ENCODE measurements at places on chromosomes 5 and 9.

DNA sequence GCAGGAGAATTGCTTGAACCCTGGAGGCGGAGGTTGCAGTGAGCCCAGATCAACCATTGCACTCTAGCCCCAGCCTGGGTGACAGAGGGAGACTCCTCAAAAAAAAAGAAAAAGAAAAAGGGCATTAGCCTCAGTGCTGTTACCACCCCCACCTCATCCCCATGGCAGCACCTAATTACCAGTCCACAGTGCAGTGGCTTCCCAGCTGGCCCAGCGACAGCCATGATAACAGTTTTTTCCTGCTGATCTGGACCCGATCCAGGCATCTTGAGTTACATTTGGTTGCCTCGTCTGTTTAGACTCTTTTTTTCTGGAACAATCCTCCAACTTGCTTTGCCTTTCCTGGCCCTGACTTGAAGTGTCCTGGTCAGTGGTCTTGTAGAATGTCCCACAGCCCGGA, 24.4 kb downstream of the NCS1 start:
- no peak for DNase-seq

- DNase-seq: no peak
These were observed 100.4 kb downstream of the GAPVD1 start for GRCh38 chr9:125361837-125362531.

- no peak for DNase-seq
These were observed 24.5 kb upstream of the GFPT2 start for GRCh38 chr5:180377556-180378197.

DNA sequence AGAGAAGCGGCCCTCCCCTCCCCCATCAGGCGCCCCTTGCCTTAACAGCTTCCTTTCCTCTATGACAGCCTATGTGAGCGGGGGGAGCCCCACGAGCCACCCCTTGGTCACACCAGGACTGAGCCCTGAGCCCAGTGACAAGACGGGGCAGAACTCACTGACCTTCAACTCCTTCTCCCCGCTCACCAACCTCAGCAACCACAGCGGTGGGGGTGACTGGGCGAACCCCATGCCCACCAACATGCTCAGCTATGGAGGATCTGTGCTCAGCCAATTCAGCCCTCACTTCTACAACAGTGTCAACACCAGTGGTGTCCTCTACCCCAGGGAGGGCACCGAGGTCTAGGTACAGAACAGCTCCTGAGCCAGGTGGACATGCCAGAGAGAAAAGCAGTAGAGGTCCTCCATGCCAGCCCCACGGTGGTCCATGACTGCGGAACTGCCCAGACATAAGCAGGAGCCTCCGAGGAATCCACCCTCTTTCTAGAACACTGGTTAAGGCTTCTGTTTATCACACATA, 2.6 kb downstream of the FOXI1 start:
- no peak for DNase-seq

DNA sequence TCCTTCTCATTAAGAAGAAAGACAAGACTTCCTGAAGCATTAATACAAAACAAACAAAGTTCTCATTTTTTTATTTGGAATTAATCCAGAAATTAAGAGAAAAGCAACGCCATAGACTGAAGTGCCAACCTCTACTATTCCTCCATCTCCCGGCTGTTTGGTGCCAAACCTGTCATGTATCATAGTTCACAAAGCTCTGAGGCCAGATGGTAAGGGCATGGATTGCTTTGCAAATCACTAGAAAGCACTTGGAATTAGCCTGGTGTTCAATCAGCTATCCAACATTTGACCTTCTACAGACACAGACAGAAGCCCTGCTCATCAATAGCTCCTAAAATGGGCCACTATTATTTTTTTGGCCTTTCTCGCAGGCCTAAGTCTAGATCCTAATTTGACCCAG, 33.8 kb downstream of the HTR1A start:
- no peak for DNase-seq

DNA sequence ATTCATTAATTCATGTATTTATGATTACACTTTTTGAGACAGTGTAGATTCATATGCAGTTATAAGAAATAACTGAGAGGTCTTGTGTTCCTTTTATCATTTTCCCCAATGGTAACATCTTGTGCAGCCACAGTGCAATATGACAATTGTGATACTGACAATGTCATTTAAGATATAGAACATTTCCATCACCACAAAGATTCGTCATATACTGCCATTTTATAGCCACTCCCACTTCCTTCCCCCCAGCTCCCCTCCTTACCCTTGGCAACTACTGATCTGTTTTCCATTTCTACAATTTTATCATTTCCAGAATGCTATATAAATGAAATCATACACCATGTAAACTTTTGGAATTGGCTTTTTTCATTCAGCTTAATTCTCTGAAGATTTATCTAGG, 53.8 kb downstream of the NR2F1 start:
- DNase-seq: no peak

DNA sequence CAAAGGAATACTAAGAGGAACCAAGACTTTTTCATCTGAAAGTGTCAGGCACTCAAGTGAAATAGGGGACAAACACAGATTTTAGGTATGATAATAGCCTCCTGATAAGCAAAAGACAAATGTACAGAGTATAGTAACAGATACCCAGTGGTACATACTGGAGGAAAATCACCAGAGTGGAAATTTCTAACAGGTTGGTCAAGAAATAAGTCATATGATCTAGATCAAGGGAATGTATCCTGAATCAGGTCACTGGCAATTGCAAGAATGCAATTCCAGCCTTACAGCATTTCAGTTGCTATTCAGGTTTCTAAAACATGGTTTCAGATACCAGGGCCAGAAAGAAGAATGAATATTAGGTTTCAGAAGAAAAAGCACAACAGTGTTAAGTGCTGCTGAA, 82.2 kb upstream of the SLCO6A1 start:
- no peak for DNase-seq

GRCh38 chr5:155831491-155831890, 495.5 kb upstream of the SGCD start:
- no peak for DNase-seq

DNA sequence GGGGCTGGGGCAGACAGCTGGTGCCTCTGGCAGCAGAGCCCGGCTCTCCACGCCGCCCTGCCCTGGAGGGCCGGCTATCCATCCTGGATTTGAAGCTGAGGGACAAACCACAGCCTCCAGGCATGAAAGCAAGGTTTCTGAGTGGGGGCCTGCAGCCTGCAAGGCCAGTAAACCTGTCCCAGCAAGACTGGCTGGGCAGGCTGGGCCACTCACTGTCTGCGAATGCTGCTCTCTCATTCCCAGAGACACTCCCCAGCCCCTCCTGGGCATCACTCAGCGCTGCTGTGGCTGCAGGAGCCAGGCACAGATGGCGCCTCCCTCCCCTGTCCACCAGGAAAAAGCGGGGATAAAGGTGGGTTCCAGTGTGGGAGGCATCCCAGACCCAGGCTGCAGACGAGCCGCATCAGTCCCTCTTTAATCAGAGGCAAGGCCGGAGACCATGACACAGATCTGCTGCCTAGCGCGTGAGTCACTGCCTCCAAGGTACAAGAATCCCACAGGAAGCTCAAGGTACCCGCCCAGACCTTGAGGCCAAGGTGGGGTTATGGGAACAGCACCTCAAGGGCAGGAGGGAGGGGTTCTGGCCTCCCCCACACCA, 118.0 kb downstream of the VAV2 start:
- no peak for DNase-seq

DNA sequence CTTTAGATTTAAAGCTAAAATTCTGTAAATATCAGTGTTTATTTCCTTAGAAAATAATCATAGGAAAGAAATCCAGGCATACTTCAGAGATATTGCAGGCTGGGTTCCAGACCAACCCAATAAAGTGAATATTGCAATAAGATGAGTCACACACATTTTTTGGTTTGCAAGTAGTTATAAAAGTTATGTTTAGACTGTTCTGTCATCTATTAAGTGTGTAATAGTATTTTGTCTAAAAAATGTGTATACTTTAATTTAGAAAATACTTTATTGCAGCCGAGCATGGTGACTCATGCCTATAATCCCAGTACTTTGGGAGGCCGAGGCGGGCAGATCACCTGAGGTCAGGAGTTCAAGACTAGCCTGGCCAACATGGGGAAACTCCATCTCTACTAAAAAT, 6.9 kb upstream of the RIC1 start:
- no peak for DNase-seq

DNA sequence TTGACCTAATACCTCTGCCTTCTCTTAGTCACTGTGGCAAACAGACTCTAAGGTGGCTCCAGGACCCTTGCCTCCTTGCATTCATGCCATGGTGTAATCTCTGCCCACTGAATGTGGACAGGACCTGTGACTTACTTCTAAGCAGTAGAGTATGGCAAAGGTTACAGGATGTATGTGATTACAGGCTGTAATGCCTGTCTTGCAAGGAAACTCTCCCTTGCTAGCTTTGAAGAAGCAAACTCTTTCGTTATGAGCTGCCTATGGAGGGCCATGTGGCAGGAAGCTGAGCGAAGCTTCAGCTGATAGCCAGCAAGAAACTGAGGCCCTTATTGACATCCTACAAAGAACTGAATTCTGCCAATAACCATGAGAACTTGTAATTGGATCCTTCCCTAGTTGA, 103.3 kb upstream of the HMHB1 start:
- DNase-seq: no peak

GRCh38 chr9:17402309-17402708, 176.6 kb upstream of the SH3GL2 start:
- no peak for DNase-seq

DNA sequence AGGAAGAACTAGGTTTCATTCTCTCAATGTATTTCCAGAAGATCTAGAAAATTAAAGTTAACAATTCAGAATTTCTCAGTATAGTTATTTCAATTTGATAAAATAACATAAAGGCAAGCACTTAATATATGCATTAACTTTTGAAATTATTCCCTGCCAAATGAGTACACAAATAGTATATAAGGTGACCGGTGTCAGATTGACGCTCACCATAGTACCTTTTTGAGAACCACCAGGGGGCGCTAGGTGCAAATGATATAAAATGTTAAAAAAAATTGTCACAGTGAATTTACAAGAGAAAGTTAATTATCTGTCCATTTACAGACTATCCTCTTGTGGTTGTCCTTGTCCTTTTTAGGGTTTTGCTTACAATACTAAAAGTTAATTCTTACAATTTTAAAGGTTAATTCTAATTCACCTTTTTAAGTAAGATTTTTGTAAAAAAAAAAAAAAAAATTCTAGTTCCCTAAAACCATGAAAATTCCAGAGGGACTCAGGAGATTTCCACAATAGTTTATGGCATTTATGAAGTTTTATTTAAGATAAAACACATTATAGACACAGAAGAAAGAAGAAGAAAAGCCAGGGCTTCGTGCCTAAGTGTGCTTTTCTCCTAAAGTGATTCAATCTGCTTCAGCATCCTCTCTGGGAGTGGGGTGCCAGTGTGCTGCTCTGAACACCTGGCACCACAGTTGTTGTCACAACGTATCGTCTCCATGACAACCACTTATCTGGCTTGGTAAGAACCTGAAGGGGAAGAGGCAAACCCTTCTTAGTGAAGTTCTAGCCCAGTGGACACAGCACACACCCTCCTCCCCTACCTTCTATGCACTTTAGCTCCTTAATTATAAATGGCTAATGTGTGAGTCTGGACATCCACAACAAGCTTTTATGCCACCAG, 1.7 kb downstream of the ADAMTS16 start:
- DNase-seq: peak; percentile 27

DNA sequence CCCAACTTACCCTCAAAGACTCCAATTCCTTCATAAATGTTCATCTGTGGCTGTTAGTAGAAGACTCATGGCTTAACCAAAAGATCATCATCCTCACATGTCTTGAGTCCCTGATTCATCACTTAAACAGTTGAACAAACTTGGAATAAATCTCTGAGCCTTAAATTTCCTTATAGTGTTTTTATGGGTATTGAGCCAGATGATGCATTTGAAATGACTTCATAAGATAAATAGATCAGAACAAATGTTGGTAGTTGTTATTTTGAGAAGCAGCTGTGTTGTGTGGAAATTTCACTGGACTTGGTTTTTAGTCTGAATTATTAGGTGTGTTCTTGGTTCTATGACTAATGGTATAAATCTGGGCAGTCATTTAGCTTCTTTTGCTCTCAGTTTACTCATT, 236.2 kb downstream of the NNT start:
- DNase-seq: no peak

GRCh38 chr5:90618071-90618470, 59.5 kb downstream of the ADGRV1 start:
- DNase-seq: no peak

- DNase-seq: no peak
These were observed 5.9 kb upstream of the NACC2 start for GRCh38 chr9:136100700-136101614.

DNA sequence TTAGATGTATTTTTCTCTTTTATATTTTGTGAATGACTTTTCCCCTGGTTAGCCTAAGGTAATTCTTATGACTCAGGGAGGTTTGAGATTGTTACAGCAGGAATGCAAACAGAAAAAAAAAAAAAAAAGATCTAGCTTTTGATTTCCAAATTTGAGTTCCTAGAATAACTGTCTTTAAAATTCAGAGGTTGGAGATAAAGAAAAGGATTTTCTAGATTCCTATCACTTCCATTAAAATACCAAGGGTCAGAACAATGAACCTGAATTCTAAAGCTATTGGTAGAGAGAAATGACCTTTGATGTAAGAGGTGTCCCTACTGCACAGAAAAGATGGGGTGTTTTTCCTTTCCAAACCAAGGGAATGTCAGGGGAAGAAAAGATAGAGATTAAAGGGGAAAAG, 262.5 kb downstream of the DOCK8 start:
- no peak for DNase-seq

DNA sequence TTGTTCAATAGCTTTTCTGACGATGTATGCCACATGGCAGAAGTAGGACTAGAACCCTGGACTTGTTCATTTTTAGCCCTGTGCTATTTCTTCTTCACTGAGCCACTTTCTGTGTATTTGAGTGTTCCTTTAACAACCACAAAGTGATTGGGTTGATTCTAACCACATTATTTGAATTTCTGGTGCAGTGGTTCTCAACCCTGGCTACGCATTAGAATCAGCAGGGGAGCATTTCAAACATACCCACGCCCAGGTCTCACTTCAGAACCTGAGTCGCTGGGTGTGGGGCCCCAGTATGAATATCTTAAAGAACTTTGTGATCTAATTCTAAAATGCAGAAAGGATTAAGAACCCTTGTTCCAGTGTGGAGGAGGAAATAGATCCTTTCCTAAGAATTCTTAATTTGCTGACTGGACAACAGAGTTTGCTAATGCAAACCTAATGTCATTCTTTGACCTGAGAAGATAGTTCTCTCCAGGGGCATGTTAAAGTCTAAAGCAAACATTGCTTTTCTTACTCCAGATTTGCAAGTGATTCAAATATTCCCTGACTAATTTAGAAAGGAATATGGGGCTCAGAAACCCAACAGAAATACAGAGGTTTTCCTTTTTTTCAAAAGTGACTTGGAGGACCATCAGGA, 75.4 kb upstream of the GDNF start:
- DNase-seq: no peak

GRCh38 chr5:6084376-6084775, 294.0 kb downstream of the MED10 start:
- DNase-seq: no peak
